ENCODE measurements at places on chromosomes 11 and 22. TPM values are rescaled to one million over a fixed set of nuclear protein-coding genes. Genes with fewer than 3 reads are reported as not detected.

DNA sequence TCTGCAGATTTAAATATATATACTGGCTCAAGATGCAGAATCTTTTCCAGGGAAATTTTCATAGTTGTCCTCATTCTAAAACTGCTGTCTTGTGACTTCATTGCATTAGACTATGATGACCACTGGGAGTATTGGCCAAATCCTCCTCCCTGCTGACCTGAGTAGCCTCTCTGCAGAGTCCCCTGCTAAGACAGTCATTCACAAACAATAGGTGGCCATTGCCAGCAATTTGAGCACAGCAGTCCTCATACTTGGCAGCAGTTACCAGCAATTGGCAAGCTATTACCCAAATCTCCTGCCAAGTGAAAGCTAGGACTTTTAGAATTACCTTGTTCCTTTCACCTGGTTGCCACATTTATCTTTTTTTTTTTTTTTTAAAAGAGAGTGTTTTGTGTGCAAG is 325.8 kb downstream of the FAT3 start:
- H3K4me1 ChIP-seq: no peaks in the 10 kb centered on the region
- DNase-seq: no peak
- no peaks in the 10 kb centered on the region for H3K27me3 ChIP-seq
- H3K36me3 ChIP-seq: no peaks in the 10 kb centered on the region
- H3K27ac ChIP-seq: no peak overlapping the region

- H3K36me3 ChIP-seq: no peaks in the 10 kb centered on the region
- DNase-seq: no peak
- no peak overlapping the region for H3K27ac ChIP-seq
- H3K27me3 ChIP-seq: no peaks in the 10 kb centered on the region
- H3K4me3 ChIP-seq: no peak overlapping the region
Observed at GRCh38 chr11:115761348-115761747, 257.1 kb upstream of the CADM1 start.

DNA sequence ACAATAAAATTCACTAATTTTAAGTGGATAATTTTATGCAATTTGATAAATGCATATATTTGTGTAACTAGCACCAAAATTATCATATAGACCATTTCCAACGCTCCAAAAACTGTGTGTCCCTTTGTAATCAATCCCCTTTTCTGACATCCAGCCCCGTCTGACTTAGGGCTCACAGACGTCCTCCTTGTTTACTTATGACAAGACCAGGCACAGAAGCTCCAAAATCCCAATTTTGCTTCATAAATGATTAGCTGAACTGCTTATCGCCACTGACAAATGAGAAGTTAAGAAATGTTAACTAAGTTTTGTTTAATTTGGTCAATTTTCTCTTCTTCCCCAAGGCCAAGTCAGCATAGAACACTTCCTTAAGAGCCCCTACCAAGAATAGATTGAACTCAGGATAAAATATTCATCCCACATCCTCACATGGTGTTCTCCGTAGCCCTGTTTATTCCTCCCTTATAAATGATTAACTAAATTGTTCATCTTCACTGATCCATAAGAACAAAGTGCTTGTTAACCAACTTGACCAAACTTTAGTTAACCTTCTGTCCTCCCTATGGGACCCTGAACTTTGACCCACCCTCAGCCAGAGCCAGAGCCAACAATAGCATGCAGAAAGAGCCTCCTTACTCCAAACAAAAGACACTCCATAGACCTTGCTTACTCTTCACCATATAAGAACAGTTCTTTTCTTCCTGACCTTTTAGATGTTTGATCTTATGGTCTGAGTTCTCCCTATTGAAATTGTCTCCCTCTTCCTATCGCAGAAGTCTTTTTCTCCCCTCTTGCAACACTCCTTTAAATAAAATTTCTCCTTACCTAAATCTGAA is 30.8 kb upstream of the GLYAT start:
- H3K4me1 ChIP-seq: no peaks in the 10 kb centered on the region
- no peak overlapping the region for H3K27ac ChIP-seq
- H3K27me3 ChIP-seq: no peaks in the 10 kb centered on the region
- no peaks in the 10 kb centered on the region for H3K36me3 ChIP-seq
- no peak for DNase-seq

- H3K4me1 ChIP-seq: no peaks in the 10 kb centered on the region
- H3K27ac ChIP-seq: no peak overlapping the region
Observed at GRCh38 chr11:120994091-120994859, 29.6 kb upstream of the TBCEL start.

- H3K4me3 ChIP-seq: no peak overlapping the region
- peaks cover 6% of the 10 kb centered on the region for H3K36me3 ChIP-seq
- no peaks in the 10 kb centered on the region for H3K27me3 ChIP-seq
Observed at GRCh38 chr22:29109822-29110221, 37.0 kb downstream of the KREMEN1 start.

GRCh38 chr11:498297-499181 is 8.5 kb downstream of the RNH1 start:
- H3K4me1 ChIP-seq: peaks cover 5% of the 10 kb centered on the region
- H3K4me3 ChIP-seq: no peak overlapping the region
- H3K36me3 ChIP-seq: peaks cover 55% of the 10 kb centered on the region
- no peaks in the 10 kb centered on the region for H3K27me3 ChIP-seq
- no peak for DNase-seq

- peak; percentile 30 for DNase-seq
- H3K27ac ChIP-seq: peak overlapping the region; percentile 100
- H3K4me1 ChIP-seq: peaks cover 19% of the 10 kb centered on the region
- peak overlapping the region; percentile 85 for H3K4me3 ChIP-seq
- no peaks in the 10 kb centered on the region for H3K36me3 ChIP-seq
Observed at GRCh38 chr11:102111011-102111786, 952 bp downstream of the YAP1 start.

DNA sequence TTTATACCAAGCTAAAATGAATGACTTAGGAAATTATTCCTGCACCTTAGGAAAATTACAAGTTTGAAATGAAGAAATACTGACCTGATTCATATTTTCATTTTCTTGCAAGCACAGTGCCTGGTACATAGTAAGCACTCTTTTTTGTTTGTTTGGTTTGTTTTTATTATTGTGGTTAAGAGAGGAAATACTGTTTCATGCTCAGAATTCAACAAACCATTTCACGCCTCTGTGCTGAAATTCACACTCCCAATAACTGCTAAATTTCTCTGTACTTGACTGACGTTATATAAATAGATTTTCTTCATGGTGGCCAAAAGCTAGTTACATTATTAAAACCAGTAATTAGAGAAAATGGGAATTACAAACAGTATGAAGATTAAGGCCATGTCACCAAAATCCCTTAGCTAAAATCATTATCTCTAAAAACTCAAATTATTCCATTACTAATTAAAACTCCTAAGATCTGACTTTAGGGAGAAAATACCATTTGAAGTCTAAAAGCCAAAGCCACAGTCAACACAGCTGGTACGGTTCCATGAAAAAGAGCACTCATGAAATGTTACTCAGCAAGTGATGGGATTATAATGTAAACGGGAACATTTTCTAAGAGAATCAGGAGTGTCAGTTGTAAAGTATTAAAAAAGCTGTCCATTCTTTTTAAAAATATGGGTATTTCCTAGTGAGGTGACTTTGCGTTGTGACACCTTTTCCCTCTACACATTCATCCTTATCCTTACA is 77.8 kb upstream of the DDI1 start:
- no peak for DNase-seq
- H3K36me3 ChIP-seq: no peaks in the 10 kb centered on the region
- H3K4me3 ChIP-seq: no peak overlapping the region
- H3K27me3 ChIP-seq: no peaks in the 10 kb centered on the region
- H3K27ac ChIP-seq: no peak overlapping the region

DNA sequence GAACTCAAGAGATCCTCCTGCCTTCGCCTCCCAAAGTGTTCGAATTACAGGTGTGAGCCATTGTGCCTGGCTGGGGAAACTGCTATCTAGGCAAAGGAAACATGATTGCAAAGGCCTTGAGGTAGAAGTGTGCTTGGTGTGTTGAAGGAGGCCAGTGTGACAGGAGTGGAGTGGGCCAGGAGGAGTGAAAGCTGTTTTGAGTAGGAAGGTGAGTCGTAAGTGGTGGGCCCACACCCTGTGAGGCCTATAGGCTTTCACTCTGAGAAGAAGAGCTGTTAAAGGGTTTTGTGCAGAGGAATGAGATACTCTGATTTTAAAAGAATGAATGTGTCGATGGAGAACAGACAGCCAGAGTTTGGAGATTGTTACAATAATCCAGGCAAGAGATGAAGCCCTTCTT is 43.4 kb downstream of the WEE1 start:
- no peak overlapping the region for H3K27ac ChIP-seq
- H3K36me3 ChIP-seq: no peaks in the 10 kb centered on the region
- peaks cover 18% of the 10 kb centered on the region for H3K4me1 ChIP-seq
- no peaks in the 10 kb centered on the region for H3K27me3 ChIP-seq
- DNase-seq: no peak

- DNase-seq: no peak
- H3K4me1 ChIP-seq: no peaks in the 10 kb centered on the region
- H3K27me3 ChIP-seq: no peaks in the 10 kb centered on the region
Observed at GRCh38 chr11:70471254-70471653, 72.9 kb downstream of the CTTN start.

- no peak overlapping the region for H3K4me3 ChIP-seq
- no peak for DNase-seq
- no peaks in the 10 kb centered on the region for H3K27me3 ChIP-seq
- peaks cover 11% of the 10 kb centered on the region for H3K4me1 ChIP-seq
- H3K36me3 ChIP-seq: no peaks in the 10 kb centered on the region
- no peak overlapping the region for H3K27ac ChIP-seq
Observed at GRCh38 chr11:70501933-70502540, 103.7 kb downstream of the CTTN start.

- no peaks in the 10 kb centered on the region for H3K27me3 ChIP-seq
- no peaks in the 10 kb centered on the region for H3K36me3 ChIP-seq
- peaks cover 39% of the 10 kb centered on the region for H3K4me1 ChIP-seq
- peak overlapping the region; percentile 86 for H3K4me3 ChIP-seq
Observed at GRCh38 chr22:20019661-20020532, 1.0 kb upstream of the TANGO2 start.

- no peaks in the 10 kb centered on the region for H3K27me3 ChIP-seq
- H3K4me3 ChIP-seq: no peak overlapping the region
- H3K4me1 ChIP-seq: no peaks in the 10 kb centered on the region
Observed at GRCh38 chr11:14625586-14626205, 17.9 kb upstream of the PDE3B start.

- no peaks in the 10 kb centered on the region for H3K4me1 ChIP-seq
- no peaks in the 10 kb centered on the region for H3K27me3 ChIP-seq
- H3K27ac ChIP-seq: no peak overlapping the region
- no peaks in the 10 kb centered on the region for H3K36me3 ChIP-seq
Observed at GRCh38 chr11:126926376-126926791, 74.2 kb downstream of the KIRREL3 start.

GRCh38 chr11:62502030-62502730 is 44.4 kb downstream of the AHNAK start:
- H3K27ac ChIP-seq: no peak overlapping the region
- no peak for DNase-seq
- H3K4me3 ChIP-seq: no peak overlapping the region
- no peaks in the 10 kb centered on the region for H3K36me3 ChIP-seq

GRCh38 chr22:36253523-36254490 is 874 bp downstream of the APOL1 start:
- no peak for DNase-seq
- H3K36me3 ChIP-seq: no peaks in the 10 kb centered on the region
- peak overlapping the region; percentile 29 for H3K27ac ChIP-seq
- H3K27me3 ChIP-seq: no peaks in the 10 kb centered on the region
- peaks cover 9% of the 10 kb centered on the region for H3K4me1 ChIP-seq

GRCh38 chr11:19241260-19242178 is 774 bp upstream of the E2F8 start:
- H3K27ac ChIP-seq: no peak overlapping the region
- H3K27me3 ChIP-seq: peaks cover 7% of the 10 kb centered on the region
- no peak for DNase-seq
- H3K4me1 ChIP-seq: peaks cover 17% of the 10 kb centered on the region
- H3K36me3 ChIP-seq: no peaks in the 10 kb centered on the region

GRCh38 chr22:37409459-37410050 is 17.7 kb downstream of the ELFN2 start:
- H3K27me3 ChIP-seq: no peaks in the 10 kb centered on the region
- no peak for DNase-seq
- H3K4me1 ChIP-seq: no peaks in the 10 kb centered on the region
- H3K4me3 ChIP-seq: no peak overlapping the region
- no peaks in the 10 kb centered on the region for H3K36me3 ChIP-seq

DNA sequence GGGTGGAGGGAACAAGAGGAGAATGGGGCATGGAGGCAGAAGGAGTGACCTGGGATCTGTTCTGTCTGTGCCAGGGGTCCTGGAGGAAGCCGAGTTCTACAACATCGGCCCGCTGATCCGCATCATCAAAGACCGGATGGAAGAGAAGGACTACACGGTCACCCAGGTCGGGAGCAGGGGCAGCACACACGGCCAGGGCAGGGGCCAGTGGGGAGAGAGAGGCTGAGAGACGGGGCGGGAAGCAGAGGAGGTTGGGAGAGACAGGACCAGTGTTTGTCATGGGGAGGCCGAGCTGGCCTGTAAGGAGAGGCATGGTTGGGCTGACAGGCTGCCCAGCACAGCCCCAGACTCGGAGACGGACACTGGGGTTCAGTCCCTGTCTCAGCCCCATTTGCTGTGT is 4.7 kb downstream of the KCTD17 start:
- peaks cover 38% of the 10 kb centered on the region for H3K36me3 ChIP-seq
- H3K4me3 ChIP-seq: no peak overlapping the region
- H3K4me1 ChIP-seq: peaks cover 8% of the 10 kb centered on the region
- H3K27ac ChIP-seq: no peak overlapping the region
- DNase-seq: no peak
- no peaks in the 10 kb centered on the region for H3K27me3 ChIP-seq

- no peaks in the 10 kb centered on the region for H3K27me3 ChIP-seq
- H3K27ac ChIP-seq: no peak overlapping the region
- H3K4me1 ChIP-seq: no peaks in the 10 kb centered on the region
- H3K36me3 ChIP-seq: no peaks in the 10 kb centered on the region
- no peak overlapping the region for H3K4me3 ChIP-seq
Observed at GRCh38 chr22:38623351-38623750, 32.8 kb downstream of the FAM227A start.

DNA sequence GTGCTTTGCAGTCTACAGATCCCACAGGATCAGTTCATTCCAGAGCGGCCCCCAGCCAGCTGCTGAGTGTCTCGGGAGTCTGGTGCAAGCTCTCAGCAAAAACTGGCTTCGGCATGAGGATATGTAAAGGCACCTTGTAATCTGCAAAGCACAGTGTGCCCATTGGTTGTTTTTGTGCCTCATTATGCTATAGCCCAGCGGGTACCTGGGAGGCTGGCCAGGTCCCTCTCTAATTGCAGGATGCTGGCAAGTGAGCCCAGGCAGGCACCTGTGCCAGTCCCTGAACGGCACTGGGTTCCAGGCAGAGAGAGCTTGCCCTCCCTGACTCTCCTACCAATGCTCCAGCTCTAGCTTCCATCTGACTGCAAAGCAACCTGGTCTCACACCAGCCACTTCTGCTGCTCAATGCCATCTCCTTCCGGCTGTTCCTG is 128.7 kb downstream of the DSCAML1 start:
- DNase-seq: no peak
- H3K27me3 ChIP-seq: no peaks in the 10 kb centered on the region
- H3K4me1 ChIP-seq: no peaks in the 10 kb centered on the region
- no peaks in the 10 kb centered on the region for H3K36me3 ChIP-seq

The E2F8 gene
- total RNA-seq: not detected

The CHADL gene
- total RNA-seq: 4.9 TPM

The CHRNA10 gene
- total RNA-seq: 1.8 TPM

The MS4A3 gene
- total RNA-seq: not detected

The NPAS4 gene
- 4.2 TPM for total RNA-seq

The CACNA1I gene
- 0.14 TPM for total RNA-seq

The PDE3B gene
- total RNA-seq: 21.6 TPM

The VPREB1 gene
- total RNA-seq: not detected

The MS4A14 gene
- total RNA-seq: 1.5 TPM

The OR8G5 gene
- not detected for total RNA-seq

The PATE2 gene
- not detected for total RNA-seq

The MAPK8IP1 gene
- 10.4 TPM for total RNA-seq

The CRACR2B gene
- 11.6 TPM for total RNA-seq

All from thoracic aorta (tissue), 2 donors.